CD4-positive, alpha-beta T cell treated with Interleukin-4 for 4 hours (primary cell): ENCODE measurements at places on chromosomes 4 and X.
A peak's percentile ranks its signal among the peaks of the same experiment; 100 is the strongest.

DNA sequence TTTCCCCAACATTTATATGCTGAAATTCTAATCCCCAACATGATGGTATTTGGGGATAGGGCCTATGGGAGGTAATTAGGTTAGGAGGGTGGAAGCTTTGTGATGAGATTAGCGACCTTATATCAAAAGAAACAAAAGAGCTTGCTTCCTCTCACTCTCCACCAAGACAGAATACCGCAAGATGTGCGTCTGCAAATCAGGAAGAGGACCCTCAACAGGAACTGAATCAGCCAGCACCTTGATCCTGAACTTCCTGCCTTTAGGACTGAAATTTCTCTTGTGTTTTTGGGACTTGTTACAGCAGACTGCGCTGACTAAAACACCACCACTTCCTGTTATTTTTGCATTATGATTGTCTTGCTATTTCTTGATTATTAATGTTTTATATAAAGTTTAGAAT, 1889.4 kb downstream of the C4orf33 start:
- no peak for DNase-seq

GRCh38 chr4:74330295-74330750, 22.1 kb downstream of the EPGN start:
- no peak for DNase-seq

- DNase-seq = no peak
Measured at GRCh38 chrX:7145454-7145853, 2.1 kb upstream of the STS start.

- DNase-seq = no peak
Measured at GRCh38 chr4:135032670-135033069, 831.1 kb upstream of the PABPC4L start.

DNA sequence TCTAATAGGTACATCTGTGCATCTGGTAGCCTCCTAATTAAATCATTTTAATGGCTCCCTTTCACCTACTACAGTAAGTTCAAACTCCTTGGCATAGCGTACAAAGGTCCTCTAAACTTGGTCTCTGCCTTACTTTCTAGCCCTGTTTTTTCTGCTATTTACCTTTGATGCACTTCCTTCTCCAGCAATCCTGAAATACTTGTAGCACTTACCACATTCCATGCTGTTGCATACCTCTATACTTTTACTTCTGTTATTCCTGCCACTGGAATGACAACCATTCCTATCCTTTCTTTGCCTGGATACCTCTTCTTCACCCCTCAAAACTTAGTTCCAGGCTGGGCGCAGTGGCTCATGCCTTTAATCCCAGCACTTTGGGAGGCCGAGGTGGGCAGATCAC, 56.6 kb upstream of the LHFPL1 start:
- DNase-seq = no peak

GRCh38 chrX:38805432-38806389, 4.5 kb downstream of the MID1IP1 start:
- peak; percentile 76 for DNase-seq

DNA sequence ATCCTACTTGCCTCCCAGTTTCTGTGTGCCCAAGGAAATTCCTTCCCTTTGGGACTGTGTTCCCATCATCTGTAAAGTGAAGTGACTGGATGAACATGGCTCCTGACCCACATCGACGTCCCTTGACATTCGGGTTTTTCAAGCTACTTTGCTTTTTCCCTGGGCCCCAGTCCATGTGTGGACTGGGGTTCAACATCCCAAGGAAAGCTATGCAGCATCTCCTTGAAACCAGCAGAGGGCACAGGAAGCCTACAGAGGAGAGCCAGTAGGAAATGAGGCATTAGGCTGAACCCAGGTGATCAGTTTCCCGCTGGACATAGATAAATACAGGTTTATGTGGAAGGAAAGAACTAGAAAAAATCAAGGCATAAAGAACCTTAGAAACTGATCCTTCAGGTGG, 145.1 kb upstream of the ARHGEF9 start:
- DNase-seq = no peak

- DNase-seq = no peak
Measured at GRCh38 chr4:70761276-70761816, 39.6 kb downstream of the RUFY3 start.

DNA sequence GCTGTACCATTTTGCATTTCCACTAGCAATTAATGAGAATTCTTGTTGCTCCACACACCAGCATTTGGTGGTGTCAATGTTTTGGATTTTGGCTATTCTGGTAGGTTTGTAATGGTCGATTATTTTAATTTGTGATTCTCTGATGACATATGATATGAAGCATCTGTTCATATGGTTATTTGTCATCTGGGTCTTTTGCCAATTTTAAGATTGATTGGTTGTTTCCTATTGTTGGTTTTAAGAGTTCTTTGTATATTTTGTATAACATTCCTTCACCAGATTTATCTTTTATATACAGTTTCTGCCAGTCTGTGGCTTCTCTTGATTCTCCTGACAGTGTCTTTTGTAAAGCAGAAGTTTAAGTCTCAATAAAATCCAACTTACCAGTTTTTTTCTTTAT, 18.5 kb upstream of the BDH2 start:
- no peak for DNase-seq

DNA sequence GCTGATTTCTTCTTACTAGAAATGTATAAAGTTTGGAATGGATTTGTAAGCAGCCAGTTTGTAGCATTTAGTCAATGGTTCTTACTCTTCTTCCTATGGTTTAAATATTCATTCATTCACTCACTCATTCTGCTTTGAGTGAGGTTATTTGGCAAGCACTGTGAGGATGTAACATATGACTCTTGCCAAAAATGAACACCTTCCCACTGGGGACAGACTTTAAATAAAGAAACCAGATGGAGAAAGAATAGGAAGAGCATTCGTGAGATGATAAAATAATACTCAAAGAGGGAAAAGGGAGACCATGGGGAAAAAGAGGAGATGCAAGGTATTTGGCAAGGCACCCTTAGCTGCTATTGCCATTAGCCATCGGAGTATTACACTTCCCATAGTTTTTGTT, 586.1 kb downstream of the ADGRL3 start:
- DNase-seq = no peak

- no peak for DNase-seq
Measured at GRCh38 chrX:48591255-48591791, 6.0 kb upstream of the WDR13 start.

GRCh38 chrX:134803551-134804183, 145.4 kb upstream of the PLAC1 start:
- peak; percentile 81 for DNase-seq

DNA sequence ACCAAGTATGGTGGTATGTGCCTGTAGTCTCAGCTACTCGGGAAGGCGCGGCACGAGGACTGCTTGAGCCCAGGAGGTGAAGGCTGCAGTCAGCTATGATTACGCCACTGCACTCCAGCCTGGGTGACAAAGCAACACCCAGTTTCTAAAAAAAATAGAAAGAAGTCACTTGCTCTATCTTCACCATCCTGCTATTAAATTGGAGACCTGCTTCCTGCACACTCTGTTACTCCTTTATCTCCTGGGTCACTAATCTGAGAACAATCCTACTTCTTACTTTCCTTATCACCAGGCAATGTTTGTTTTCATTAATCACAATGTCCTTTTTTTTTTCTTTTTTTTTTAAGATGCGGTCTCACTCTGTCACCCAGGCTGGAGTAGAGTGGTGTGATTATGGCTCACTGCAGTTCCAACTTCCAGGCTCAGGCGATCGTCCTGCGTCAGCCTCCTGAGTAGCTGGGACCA, 16.2 kb downstream of the PRKX start:
- no peak for DNase-seq

GRCh38 chrX:39144956-39145355, 343.7 kb downstream of the MID1IP1 start:
- DNase-seq = no peak

DNA sequence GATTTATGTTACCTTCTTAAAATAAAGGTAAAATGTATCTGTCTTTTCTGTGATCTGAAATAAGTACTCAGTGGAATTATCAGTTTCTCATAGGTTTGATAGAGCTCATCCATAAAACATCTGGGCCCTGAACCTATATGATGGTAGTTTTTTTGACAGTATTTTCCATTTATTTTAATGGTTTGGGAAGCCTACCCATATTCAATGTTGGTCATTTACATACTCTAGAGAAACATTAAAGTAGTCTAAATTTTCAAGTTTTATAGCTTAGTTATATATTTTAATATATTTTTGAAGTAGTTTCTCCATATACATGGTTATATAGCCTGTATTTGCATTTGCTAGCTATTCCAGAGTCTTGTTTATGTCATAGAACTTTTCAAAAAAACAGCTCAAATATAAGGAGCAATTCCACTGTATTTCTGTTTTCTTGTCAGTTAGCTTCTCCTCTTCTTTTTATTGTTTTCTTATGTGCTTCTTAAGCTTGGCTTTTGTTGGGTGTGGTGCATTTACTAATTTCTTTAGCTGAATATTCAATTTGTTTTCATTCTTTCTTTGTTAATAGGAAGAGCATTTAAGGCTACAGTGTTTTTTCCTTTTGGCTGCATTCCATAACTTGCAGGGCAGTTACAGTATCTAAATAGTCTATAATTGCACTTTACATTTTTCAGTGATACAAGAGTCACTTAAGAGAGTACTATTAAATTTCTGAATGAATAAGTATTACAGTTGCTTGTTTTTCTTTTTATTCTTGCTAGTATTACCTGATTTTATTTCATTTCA, 181.4 kb downstream of the DKK2 start:
- no peak for DNase-seq

DNA sequence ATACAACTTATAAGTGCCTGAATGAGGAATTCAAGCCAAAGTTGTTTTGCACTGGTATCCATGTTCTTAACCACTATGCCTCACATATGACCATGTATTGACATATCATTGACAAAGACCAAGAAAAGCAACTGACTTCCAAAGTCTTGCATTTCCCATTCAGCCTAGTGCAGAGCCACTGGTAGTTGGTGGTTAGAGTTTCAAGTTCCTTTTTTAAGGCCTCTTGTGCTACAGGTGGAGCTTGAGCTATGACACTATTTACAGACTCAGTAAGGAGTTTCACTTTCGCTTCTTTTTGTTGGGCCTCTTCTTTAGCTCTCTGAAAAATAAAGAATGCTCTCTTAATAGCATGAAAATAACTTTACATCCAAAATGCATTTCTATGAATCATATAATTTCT, 763.0 kb downstream of the DMD start:
- peak; percentile 9 for DNase-seq

- DNase-seq = no peak
Measured at GRCh38 chrX:134885336-134886001, 105.3 kb upstream of the SMIM10 start.
